T-cell (primary cell): ENCODE measurements at places on chromosomes 11 and 22.

GRCh38 chr11:93875637-93876036 is 25.2 kb upstream of the VSTM5 start:
- no peak for DNase-seq

DNA sequence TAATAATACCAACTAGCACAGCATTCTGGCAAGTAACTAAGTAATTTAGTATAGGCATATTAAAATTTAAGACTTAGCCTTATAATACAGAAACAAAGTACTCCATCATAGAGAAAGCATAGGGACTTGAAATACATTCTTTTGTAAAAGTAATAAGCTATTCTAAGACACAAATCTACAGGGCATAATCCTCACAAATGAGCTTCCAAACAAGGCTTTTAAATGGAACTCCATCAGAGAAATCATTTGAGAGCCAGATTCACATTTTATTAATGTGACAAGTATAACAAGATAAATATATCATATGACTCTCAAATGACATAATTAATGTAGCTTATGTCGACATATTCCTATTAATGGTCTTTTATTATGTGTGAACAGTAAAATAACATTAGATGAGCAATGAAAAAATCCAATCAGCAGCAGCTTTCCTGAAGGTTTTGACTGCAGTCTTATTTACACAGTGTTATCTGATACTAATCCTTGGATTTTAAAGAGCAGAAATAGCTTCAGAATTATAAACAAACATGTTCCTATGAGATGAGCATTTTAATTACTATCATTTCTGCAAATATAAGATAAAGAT is 241.4 kb downstream of the TTC28 start:
- no peak for DNase-seq

GRCh38 chr11:128707681-128708080 is 13.8 kb downstream of the FLI1 start:
- DNase-seq, result no peak

GRCh38 chr11:71432761-71433647 is 15.2 kb downstream of the DHCR7 start:
- DNase-seq, result no peak

GRCh38 chr22:44439356-44440223 is 58.4 kb downstream of the RTL6 start:
- DNase-seq, result no peak

GRCh38 chr11:13010749-13011465 is 1.8 kb downstream of the RASSF10 start:
- no peak for DNase-seq

DNA sequence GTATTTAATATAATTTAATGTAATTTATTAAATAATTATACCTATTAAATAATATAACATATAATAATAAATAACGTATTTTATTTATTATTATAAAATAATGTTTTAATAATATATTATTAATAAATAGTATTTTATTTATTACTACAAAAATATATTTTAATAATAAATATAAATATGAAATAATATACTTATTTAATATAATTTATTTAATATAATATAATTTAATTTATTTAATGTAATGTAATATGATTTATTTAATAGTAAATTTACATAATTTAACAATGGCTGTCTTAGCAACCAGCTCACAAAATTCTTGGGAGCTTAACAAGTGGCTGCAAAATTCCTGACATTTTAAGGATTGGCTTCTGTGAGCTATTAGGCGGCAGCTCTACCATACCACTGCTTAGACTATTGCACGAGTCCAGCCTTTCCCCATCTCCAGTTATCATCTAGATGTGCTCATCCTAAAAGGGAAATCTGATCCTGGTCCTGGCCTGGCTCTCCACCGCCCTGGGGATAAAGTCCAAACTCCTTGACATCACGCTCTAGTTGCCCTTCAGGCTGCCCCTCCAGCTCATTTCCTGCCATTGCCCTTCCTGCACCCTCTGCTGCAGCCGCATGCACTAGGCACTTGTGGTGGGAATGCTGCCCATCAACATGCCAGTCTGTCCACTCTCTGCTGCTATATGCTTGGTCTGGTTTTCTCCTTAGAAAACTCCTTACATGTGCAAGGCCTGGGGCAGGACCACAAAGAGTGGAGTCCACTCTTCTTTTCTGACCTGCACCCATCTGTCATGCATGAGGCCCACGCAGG is 9.8 kb downstream of the MMP20 start:
- DNase-seq, result no peak

GRCh38 chr11:67694875-67695555 is 20.6 kb upstream of the ALDH3B2 start:
- no peak for DNase-seq

DNA sequence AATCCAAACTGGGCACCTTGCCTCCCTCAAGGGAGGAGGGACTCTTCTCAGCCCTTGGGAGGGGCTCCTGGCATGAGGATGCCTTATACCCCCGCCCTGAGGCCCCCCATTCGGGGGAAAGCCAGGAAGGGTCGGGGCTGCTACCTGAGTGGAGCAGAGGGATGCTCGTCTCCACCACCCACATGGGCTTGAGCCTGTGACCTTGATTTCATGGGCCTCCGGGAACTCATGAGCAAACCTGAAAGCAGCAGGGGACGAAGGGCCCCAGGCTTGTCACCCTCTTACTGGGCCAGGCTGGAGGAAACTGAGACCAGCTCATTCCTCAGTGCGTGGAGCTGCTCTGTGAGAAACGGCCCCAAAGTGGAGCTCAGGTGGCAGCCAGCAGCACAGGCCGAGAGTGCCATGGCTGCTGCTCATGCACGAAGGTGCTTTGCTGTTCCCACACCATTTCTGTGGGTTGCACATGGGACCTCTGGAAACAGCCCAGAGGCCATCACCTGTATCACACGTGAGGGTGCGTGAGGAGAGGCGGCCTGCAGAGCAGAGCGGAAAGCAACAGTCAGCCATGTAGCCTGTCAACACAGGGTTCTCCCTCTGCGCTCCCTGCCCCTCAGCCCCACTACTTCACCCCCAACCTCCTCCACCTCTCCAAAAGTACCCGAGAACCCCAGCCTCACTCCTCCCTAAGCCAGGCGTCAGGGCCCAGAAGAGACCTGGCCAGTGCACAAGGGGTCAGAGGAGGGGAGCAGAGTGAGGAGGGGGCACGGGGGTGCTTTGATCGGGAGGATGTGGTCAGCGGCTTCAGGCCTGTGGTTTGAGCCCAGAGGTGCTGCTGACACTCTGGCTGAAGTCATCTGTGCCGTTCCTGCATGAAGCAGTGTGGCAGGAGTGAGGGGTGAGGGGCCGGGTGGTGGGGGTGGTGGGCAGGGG is 14.1 kb upstream of the IL2RB start:
- DNase-seq, result no peak

DNA sequence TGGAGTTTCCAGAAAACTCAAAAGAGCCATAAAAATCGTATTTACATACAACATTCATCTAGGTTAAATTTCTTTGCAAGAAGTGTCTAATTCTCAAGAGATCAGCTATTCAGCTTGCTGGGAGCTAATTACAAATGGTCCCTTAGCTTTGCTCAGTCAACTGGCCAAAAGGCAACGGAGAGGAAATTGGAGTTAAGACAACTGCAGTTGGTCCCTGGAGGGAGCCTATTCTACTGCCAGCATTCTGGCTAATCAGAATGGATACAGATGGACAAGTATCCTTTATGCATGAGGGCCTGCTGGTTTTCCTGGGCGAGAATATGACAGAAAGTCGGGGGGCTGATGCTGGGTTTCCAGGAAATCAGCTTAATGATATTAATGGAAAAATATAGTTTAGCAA is 45.5 kb downstream of the KCNJ1 start:
- DNase-seq, result no peak

DNA sequence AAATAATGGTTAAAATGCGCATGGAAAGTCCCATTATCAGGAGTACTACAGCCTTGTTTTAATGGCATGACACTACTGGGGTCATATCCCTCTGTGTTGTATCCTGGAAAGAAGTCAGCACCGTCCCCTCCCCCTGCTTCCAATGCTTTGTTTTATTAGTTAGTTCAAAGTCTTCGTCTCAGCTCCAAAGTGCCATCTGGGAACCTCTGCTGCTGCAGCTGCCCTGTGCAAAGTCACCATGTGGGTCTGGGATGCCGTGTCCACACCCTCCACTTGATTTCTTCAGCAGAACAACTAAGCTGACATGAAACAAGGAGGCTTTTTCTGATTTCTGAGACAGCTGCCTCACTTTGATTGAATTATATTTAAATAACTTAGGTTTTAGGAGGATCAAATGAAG is 29.5 kb upstream of the NCAM1 start:
- DNase-seq, result no peak

DNA sequence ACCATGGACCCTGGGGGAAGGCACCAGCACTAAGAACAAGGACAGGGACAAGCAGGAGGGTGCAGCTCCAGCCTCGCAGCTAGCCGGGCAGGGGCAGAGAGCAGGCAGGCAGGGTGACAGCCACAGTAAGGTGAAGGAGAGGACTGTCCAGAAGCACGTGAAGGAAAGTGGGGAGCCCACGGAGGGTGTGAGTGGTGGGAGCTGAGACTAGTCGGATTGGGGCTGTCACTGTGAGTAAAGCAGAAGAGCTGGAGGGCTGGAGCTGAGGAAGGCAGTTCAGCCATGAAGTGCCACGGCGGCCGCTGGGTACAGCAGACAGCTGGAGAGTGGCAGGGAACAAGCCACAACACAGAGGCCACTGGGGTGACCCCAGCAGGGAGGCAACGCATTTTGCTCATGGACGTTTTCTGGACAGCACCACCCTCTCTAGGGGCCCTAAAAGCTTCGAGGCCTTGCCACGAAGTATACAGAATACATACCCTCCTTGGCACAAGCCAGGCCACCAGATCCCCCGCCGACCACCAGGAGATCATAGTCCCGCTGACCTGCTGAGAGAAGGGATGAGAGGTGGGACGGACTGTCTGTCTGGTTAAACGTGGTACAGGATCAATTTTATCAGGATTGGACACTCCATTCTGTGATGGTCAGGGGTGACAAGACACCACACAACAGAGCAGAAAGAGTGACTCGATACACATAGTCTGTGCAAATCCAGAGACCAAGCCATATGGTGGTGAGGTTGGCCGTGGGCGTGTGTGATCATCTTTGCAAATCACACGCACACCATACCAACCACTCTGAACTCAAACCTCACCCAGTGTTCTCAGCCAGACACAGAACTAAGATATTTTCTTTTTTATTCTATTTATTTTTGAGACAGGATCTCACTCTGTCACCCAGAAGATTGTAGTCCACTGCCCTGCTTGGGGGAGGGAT is 10.8 kb upstream of the COMT start:
- DNase-seq, result no peak
